ENCODE measurements at places on chromosomes 7 and 10.

GRCh38 chr10:110918269-110918642 lies 724 bp downstream of the BBIP1 start:
- peak; percentile 86 for DNase-seq

DNA sequence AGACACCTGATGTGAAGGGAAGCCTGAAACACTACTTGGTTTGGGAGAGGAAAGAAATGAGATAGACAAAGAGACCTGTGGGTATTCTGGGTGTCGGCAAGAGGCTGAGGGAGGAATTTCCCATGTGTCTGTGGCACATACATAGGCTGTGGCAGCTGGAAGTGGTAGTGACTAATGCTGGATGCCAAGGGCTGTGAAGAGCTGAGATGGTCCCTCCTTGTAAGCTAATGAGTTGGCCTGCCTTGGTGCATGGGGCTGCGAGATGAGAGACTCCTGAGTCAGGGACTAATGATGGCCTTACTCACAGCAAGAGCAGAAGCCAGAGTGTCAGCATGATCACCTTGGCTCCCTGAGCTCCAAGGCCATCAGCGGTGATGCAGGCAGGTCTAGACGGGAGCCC lies 119.0 kb upstream of the EEPD1 start:
- DNase-seq, result no peak

DNA sequence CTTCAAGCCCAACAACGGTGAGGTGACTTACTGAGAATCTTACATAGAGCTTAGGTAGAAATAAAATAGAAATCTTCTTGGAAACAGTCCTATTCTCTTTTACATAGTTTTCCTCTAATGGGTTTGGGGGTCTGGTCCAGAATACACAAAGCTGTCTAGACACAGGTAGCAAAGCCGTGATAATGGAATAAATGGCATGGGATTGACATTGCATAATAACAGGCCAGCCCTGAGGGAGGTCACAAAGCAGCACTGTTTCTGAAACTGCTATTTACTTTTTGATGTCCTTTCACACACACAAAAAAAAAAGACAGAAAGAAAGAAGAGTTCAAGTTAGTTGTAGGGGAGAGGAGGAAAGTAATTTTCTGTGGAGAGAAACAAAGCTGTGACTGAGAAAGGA lies 364.8 kb upstream of the SORCS1 start:
- DNase-seq, result no peak

DNA sequence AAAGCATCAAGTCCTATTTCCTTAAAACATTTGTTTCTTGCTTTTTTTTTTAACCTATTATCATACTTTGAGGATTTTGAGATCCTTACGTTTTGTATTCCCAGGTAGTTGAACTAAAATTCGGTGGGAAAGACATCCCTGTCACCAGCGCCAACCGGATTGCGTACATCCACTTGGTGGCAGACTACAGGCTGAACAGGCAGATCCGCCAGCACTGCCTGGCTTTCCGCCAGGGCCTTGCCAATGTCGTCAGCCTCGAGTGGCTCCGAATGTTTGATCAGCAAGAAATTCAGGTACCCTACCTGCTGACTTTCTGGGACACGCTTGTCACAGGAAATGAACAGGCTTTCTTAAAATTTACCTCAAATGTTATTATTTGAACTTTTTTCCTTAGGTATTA lies 83.0 kb upstream of the DNAJB6 start:
- no peak for DNase-seq

DNA sequence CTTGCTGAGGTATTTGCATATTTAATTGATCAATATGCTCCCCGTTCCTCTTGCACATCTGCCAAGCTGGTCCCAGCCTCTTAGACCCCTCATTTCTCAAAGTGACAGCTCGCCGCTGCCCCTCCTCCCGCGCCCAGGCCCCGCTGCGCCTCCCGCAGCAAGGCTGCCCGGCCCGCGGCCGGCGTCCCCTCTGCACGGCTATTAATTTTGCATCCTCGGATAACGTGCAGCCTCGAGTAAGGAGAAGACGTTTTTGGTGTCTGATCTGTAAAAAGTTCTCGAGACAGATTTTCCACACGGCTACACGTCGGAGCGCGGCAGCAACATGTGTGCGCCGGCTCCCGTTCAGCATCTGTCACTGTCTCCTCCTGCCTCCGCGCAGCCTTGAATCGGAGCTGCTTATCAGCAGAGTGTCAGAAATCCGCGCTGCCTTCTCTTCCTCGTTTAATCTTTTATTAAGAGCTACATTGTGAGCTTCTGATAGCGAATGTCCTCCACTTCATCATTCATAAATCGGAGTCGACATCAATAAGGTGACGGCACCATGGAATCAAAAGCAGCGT lies 65.3 kb downstream of the EBF3 start:
- no peak for DNase-seq

DNA sequence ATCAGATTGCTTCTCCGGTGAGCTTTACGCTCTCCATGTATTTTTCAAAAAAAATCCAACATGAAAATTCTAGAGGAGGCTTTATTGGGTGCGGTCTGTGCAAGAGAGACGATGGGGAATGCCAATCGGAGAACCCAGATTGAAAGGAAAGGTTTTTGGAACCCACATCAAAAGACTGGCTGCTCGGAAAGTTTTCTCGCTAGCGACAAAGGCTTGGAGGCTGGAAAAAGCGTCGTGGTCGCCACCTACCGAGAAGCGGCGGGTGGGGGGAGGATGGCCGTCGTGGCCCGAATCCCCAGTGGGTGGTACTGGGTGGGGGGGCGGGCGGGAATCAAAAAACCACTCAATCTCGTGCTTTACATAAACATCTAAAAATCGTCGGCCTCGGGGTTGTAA lies 1.1 kb upstream of the GTF2I start:
- DNase-seq, result no peak

GRCh38 chr7:123770378-123770777 lies 21.6 kb upstream of the WASL start:
- DNase-seq, result no peak

- peak; percentile 74 for DNase-seq
Observed at GRCh38 chr10:124741281-124741921, 2.8 kb downstream of the FAM53B start.

DNA sequence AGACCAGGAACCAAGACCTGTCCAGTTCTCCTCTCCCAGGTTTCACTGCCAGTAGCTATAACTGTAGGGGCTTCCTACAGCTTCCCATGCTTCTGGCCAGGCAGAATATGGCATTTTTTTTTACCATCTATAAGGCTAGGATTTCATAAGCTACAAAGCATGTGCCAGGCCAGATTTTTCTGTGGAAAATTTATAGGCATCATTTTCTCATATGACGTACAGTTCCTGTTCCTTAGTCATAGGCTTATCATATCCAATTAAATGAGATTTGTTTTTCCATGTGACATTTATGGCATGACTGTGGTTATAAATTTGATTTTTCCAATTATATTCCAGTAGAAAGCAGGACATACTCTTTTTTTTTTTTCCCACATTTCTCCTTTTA lies 208.6 kb upstream of the NPY start:
- no peak for DNase-seq

DNA sequence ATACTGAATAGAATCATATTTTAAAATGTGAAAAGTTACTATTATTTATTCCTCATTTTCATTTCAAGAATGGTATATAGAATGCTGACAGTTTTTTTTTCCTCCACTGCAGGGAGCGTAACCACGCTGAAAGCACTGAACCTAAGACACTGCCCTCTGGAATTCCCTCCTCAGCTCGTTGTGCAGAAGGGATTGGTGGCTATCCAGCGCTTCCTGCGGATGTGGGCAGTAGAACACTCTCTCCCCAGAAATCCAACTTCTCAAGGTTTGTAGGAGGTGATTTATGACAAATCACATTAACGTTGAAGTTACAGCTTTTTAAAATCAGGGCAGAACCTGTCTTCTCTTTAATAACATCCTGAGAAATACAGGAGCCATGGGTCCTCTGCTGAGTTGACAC lies 12.4 kb downstream of the LRRC27 start:
- no peak for DNase-seq

DNA sequence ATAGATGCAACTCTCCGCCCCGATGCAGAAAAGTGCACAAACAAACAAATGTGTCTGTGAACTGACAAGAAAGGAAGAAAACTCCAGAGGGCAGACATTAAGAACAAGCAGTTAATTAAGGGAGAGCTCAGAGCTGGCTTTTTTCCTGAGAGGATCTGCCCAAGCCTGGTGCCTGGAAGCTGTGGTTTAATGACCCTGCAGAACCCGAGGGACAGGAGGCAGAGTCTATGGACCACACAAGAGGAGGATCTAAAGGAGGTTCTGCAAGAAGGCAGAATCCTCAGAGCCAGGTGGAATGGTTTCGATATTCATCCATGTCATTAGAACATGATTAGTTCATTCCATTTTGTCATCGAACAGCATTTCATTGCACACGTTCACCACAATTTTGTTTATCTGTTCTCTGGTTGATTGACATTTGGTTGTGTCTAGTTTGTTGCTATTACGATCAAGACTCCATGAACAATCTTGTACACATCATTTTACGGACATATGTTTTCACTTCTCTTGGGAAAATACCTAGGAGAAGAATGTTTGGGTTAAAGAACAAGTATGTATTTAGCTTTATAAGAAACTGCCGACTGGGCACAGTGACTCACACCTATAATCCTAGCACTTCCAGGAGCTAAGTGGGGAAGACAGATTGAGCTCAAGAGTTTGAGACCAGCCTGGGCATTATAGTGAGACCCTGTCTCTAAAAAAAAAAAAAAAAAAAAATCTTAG lies 560.2 kb downstream of the CALN1 start:
- DNase-seq, result no peak

GRCh38 chr7:70356787-70357328 lies 758.6 kb downstream of the AUTS2 start:
- no peak for DNase-seq

GRCh38 chr7:124764051-124764846 lies 1.3 kb downstream of the GPR37 start:
- DNase-seq, result no peak

GRCh38 chr10:12388671-12389070 lies 39.3 kb downstream of the CAMK1D start:
- DNase-seq, result no peak

GRCh38 chr10:73655257-73655989 lies 406 bp downstream of the SYNPO2L start:
- no peak for DNase-seq

- DNase-seq, result no peak
Observed at GRCh38 chr7:156466955-156467625, 173.5 kb upstream of the RNF32 start.

DNA sequence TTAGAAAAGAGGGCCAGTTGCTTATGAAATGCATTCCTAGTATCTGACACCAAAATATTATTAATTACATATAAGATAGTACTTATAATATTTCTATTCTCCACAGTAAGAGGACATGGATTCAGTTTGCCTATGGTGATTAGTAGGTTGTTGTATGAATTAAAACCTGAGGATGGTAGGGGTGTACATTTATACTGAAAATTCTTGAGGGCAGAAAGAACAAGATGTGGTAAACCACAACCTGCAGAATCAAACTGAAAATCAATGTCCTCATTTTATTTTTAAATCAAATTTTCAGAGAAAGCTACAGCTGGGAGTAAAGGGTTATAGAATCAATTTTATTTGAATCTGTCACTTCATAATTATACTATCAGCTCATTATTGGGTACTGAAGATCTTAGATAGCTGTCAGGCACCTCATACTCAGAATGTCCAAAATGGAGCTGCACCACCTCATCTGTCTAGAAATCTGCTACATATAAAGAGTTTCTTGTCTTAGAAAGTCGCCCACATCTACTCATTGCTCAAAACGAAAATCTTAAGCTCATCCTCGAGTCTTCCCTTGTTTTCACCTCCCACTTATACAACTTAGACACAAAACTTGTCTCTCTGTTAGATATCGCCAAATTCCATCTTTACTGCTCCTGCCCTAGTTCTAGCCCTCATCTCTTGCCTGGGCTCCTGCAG lies 65.4 kb downstream of the MYO3A start:
- no peak for DNase-seq

- no peak for DNase-seq
Observed at GRCh38 chr7:32062150-32062549, 8.1 kb downstream of the PDE1C start.

DNA sequence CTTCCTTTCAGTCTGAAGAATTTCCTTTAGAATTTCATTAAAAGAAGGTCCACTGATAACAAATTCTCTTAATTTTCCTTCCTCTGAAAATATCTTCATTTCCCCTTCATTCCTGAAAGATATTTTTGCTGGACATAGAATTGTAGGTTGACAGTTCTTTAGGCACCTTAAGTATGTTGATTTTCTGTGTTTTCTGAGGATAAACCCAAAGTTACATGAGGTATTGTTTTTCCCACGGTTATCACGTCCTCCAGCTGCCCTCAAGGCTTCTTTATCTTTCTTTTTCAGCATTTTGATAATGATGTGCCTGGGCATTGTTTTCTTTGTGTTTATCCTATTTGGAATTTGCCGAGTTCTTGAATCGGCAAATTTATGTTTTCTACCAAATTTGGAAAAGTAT lies 105.3 kb downstream of the ELFN1 start:
- no peak for DNase-seq

- DNase-seq, result no peak
Observed at GRCh38 chr10:57830877-57831560, 436.7 kb downstream of the IPMK start.

GRCh38 chr10:100554902-100555301 lies 19.2 kb downstream of the HIF1AN start:
- DNase-seq, result no peak

GRCh38 chr10:132790934-132791829 lies 5.2 kb upstream of the NKX6-2 start:
- no peak for DNase-seq

DNA sequence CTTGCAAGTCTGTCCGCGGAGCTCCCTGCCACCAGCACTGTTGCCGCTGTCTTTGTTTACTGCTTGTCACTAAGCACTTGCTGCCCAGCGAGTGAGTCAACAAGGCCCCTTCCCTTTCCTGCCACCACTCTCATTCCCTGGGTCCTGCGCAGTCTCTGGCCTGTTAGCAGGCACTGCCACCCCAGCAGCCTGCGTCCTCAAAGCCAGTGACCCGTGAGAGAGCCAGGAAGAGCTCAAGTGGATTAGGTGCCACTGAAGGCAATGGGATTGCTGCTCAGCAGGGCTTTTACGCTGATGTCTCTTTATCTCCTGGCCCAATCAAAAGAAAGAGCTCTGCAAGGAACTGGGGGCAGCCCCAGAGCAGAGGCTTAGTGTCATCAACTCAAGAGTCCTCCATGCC lies at the start of gene FRMPD2:
TSS of gene FRMPD2 (minus strand) at position 61 of the 400 bp plus-strand sequence. CDS start 129 bp downstream, outside the sequence.
- DNase-seq, result no peak

GRCh38 chr7:99120501-99120900 lies 23.4 kb downstream of the SMURF1 start:
- DNase-seq, result no peak

- no peak for DNase-seq
Observed at GRCh38 chr10:69500864-69501468, 49.7 kb downstream of the TSPAN15 start.

DNA sequence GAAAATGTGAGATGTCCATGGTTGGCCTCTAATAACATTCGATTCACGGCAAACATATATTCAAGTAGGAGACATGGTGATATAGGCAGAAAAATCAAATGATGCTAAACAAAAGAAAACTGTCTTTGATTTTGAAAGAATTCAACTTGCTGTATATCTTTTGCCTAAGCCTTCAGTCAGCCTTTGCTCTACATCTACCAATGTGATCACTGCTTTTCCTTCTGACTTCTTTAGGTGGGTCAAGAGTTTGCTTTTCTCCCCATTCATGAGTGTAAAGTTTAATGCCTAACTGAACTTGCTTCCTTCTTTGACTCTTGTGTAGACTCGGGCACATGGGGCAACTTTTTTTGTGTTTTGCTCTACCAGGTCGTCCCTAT lies 417 bp upstream of the HIF1AN start:
- DNase-seq, result no peak

GRCh38 chr10:17445400-17445998 lies 8.9 kb downstream of the ST8SIA6 start:
- DNase-seq, result no peak

- no peak for DNase-seq
Observed at GRCh38 chr7:111292026-111292470, 201.1 kb downstream of the LRRN3 start.

All from T-cell (primary cell).